ENCODE measurements at places on chromosomes 3 and 15.

- ATAC-seq: peak; percentile 79
These were observed 30.8 kb upstream of the SLC25A36 start for GRCh38 chr3:140910860-140911259.

DNA sequence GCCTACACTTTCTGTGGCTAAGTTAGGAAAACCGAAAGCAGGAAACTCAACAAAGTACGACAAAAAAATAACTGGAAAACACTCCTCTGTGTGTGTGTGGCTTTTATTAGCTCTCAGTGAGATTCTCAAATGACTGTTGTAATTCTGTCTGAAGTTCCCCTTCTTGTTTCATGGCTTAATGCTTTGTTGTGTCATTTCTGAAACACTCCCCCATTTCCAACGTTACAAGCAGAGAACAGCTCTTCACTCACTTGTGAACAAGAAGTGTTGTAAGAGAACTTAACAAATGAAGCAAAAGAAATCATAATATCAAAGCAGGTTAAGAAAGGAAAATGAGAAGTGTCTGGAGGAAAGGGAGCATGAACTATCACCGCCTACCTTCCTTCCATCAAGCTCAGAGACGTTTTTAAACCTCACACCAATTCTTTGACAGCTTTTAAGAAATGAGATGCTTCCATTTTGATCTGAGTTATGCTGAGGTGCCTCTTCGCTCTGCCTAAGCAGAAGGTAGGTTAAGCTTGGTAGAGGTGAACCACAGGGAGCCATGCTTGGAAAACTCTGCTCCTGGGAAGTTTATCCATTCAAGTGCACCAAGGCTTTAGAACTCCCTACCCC is 12.4 kb upstream of the SEC62 start:
- ATAC-seq: no peak

- ATAC-seq: no peak
These were observed 97.1 kb upstream of the NR2E3 start for GRCh38 chr15:71713191-71713809.

DNA sequence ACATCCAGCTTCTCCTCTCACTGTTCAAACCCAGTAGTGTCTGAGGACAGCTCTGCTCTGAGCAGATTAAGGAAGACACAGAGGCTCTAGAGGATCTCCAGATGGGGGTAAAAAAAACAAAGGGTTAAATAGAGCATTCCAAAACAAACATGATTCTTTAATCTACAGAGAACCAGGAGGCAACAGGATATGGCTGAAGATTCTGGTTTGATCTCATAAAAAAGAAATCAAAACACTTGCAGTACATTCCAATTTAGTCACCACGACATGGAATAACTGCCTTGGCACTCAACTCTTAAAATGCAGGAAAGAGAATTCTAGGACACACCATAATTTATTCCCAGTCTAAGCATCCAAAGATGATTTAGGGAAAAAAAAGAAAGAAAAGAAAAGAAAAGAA is 32.0 kb downstream of the TM4SF4 start:
- peak; percentile 28 for ATAC-seq

GRCh38 chr3:130831719-130832400 is 62.0 kb upstream of the ATP2C1 start:
- no peak for ATAC-seq

GRCh38 chr3:182740710-182741109 is 52.6 kb upstream of the ATP11B start:
- peak; percentile 55 for ATAC-seq

DNA sequence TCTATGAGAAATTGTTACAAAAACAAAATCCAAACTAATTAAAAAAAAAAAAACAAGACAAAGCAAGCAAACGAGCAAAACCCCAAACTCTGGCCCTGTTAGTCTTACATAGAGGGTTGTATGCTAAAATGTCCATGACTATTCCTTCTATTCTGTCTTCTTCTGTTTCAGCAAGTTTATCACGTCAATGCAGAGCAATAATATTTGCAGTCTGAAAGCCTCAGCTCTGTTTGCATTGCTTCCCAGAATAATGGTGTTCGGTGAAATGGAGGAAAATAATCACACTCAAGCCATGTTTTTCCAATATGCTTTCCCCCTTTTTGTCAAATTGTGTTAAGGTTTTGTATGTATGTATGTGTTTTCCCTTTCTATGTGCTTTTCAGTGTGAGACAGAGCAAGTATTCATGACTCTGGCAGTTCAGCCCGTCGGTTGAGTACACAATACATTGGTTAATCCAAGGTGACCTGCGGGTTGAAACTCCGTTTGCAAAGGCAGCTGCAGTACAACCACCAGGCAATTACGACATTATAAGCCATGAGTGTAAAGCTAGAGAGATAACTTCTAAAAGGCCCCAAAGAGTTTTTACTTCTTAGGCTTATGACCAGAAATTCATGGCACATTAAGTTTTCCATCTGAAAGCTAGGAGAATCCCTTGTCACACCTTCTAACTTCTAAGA is 34.9 kb upstream of the MAGI1 start:
- ATAC-seq: no peak

DNA sequence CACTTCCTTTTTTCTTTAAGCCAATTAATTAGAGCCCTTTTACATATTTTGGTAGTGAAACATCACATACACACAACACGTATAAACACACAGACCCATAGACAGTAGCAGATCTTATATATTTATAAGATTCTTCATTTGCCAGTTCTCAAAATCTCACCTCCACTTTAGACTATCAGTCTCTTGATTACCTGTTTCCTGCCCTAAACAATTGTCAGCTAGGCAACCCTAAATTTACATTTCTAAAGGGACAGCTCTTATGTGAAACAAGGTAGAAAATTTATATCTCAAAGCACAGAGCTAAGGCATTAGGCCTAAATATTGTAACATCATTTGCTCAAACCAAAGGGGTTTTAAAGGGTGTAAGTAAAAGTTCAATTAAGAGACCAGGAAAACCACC is 28.9 kb downstream of the SETMAR start:
- no peak for ATAC-seq

- no peak for ATAC-seq
These were observed 25.0 kb downstream of the H1-8 start for GRCh38 chr3:129567939-129568338.

GRCh38 chr15:85006201-85006600 is 24.5 kb downstream of the PDE8A start:
- ATAC-seq: no peak

GRCh38 chr3:131193641-131194238 is 167.1 kb downstream of the NEK11 start:
- peak; percentile 73 for ATAC-seq

DNA sequence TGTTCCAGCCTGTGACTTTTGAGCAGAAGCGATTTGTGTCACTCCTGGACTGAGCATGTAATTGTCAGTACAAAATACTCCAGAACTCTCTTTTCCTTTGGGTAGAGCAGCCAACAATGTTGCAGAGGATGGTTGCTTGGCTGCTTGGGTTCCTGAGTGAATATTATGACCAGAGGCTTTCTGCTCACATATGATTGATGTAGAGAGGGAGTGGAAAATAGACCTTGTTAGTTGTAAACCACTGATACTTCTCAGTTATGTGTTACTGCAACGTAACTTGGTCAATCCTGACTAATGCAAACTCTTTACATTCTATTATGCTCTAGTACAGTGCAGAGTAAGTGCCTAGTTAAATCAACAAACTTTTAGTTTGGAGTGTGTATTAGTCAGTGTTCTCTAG is 322.6 kb upstream of the KCNH8 start:
- no peak for ATAC-seq

- ATAC-seq: no peak
These were observed 56.1 kb downstream of the SLCO3A1 start for GRCh38 chr15:91909574-91909973.

DNA sequence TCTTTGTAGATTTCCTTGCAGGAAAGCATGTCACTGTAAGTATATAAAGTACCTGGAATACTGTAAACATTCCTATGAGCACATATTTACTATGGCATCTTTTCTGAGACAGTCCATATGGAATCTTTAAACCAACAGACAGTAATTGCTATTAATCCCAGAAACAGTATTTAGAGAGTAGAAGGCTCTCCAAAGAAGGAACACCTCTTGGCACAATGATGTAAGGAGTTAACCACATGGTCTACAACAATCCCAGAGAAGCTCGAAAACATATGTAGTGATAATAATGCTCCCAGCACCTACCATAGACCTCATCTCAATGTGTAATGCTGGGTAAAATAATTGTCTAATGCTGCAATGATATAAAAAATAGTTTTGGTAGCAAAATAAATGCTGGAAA is 95.8 kb upstream of the IL12A start:
- no peak for ATAC-seq

DNA sequence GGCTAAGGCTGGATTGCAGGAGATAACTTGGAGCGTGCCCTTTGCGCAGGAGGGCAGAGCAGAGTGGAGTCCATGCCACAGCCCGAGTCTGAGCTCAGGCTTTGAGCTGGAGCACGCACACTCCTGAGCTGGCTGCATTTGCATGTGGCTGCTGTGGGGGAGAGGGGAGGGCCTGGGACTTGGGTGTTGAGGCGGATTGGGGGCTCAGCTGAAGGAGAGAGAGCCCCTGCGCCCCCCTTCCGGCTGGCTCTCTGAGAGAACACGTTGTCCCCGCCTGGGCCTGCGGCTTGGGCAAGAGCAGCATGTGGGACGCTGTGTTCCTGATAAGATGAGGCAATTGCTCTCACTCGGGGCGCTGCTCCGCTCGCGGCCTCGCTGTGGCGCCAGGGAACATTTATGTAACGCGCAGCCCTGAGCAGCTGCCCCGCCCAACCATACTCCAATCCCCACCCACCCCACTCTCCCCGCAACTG is 39.1 kb downstream of the KLF13 start:
- ATAC-seq: peak; percentile 77

GRCh38 chr3:86634361-86634760 is 356.6 kb downstream of the VGLL3 start:
- no peak for ATAC-seq

- no peak for ATAC-seq
These were observed 76.5 kb upstream of the BCL6 start for GRCh38 chr3:187821616-187822317.

- no peak for ATAC-seq
These were observed 6.4 kb downstream of the WDR73 start for GRCh38 chr15:84647726-84648125.

GRCh38 chr15:63029676-63030075 is 12.9 kb upstream of the TPM1 start:
- ATAC-seq: no peak

GRCh38 chr15:65217526-65218482 is 6.5 kb upstream of the CILP start:
- ATAC-seq: no peak

GRCh38 chr3:66603151-66603611 is 102.4 kb upstream of the LRIG1 start:
- ATAC-seq: no peak

- ATAC-seq: no peak
These were observed 4.3 kb downstream of the WDR48 start for GRCh38 chr3:39056151-39056550.

GRCh38 chr15:85963262-85963760 is 116.4 kb upstream of the AGBL1 start:
- ATAC-seq: no peak

GRCh38 chr15:88348579-88349230 is 92.2 kb upstream of the NTRK3 start:
- ATAC-seq: no peak

DNA sequence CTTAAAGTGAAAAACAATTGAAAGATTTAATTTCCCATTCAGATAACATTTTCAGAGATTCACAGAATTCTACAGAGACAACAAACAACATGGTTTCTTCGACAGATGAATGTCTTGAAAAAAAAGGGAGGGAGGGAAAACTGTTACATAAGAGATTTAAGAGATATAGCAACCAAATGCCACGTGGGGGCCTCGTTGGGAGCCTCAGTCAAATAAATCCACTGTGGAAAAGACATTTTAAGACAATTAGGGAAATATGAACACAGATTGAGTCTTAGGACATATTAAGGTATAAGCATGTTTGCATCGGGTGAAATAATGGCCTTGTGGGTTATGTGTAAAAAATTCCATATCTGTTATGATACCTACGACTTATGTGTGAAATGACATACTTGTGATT is 5.0 kb upstream of the PRRT3 start:
- no peak for ATAC-seq

- peak; percentile 86 for ATAC-seq
These were observed 34.6 kb upstream of the PPIB start for GRCh38 chr15:64197425-64197824.

DNA sequence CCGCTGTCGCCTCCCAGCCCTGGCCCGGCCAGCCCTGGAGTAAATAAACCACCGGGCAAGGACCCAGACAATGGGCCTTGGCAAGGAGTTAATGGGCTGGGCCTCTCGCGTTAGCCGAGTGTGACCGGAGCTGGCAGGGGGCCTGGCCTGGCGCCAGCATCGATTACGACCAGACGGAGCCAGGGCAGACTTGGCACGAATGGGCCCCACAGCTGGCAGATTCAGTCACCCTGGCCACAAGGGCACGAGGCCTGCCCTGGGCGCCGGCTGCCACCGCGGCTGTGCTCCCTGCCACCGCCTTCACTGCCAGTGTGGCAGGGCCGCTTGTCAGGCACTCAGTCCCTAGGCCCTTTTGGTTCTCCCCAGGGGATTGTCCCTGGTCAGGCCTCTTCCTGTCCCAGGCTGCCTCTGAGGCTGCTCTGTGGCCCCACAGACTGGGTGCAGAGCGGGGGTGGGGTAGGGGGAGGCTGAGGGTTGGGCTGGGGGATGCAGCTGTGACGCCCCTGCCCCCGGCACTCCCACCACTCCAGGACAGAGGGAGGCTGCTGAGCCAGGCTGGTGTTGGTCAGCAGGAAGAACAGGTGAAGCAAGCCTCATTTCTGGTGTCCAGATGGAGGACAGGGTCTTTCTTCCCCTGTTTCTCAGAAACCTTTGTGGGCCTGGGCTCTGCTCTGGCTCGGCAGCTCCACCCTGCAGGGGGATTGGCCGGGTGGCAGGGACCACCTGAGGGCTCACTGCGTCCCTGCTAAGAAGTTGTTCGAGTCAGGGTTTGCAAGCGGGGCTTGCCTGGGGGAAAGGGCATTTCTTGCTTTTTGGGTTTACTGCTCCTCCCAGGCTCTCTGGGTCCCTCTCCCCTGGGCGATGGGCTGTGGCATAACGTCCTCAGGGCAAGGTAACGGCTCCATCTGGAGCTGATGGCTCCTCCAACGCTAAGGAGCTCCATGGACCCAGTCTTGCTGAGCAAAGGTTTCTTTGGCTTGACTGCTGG is 30.5 kb upstream of the SRP14 start:
- peak; percentile 89 for ATAC-seq

- no peak for ATAC-seq
These were observed 45.3 kb downstream of the ZPLD1 start for GRCh38 chr3:102480139-102480538.

- peak; percentile 74 for ATAC-seq
These were observed 18.6 kb downstream of the RNU5B-1 start for GRCh38 chr15:65323071-65323511.

DNA sequence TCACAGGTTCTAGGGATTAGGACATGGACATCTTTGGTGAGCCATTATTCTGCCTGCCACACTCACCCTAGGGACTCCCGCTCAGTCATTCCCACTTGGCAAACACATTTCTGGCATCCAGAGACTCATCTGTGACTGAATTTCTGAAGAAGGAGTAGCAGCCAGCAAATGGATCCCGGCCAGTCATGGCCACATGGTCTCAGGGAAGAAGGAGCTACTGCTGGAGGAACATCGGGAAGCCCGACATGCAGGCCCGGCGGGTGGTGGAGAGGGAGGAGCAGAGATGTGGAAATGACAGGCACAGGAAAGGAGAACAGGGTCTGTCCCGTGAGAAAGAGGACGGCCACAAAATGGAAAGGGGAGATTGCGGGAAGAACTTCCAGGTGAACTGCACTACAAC is 65.4 kb downstream of the SEMA5B start:
- ATAC-seq: no peak
